ENCODE measurements at places on chromosomes 11 and 22. TPM values are rescaled to one million over a fixed set of nuclear protein-coding genes. Genes with fewer than 3 reads are reported as not detected.

PRODH gene
- 4.0 TPM for total RNA-seq

- H3K4me1 ChIP-seq, result peaks cover 55% of the 10 kb centered on the region
- H3K4me3 ChIP-seq, result no peak overlapping the region
- H3K36me3 ChIP-seq, result no peaks in the 10 kb centered on the region
- H3K27me3 ChIP-seq, result peaks cover 5% of the 10 kb centered on the region
- DNase-seq, result no peak
These were observed 22.8 kb downstream of the TEAD1 start for GRCh38 chr11:12696911-12697581.

DNA sequence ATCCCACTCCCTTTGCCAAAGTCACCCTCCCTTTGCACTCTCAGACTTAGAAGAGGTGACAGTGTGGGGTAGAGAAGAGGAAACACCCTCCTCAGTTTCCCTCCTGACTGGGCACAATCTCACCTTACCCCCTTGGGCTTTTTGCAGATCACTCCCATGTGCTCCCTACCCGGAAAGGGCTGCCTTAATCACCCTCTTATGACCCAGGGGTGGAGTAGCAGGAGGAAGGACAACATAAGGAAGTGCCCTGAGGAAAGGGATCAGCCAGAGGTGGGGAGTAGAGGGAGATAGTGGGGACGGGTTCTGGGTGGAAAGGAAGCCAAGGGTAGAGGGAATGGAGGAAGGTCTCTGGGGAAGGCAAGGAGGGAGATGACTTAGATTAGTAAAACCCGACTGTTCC, 52.0 kb downstream of the NRXN2 start:
- H3K27ac ChIP-seq, result no peak overlapping the region
- H3K4me1 ChIP-seq, result peaks cover 33% of the 10 kb centered on the region
- DNase-seq, result no peak
- H3K36me3 ChIP-seq, result peaks cover 4% of the 10 kb centered on the region
- peaks cover 6% of the 10 kb centered on the region for H3K27me3 ChIP-seq

OR2AG2 gene
- total RNA-seq, result 0.78 TPM

DNA sequence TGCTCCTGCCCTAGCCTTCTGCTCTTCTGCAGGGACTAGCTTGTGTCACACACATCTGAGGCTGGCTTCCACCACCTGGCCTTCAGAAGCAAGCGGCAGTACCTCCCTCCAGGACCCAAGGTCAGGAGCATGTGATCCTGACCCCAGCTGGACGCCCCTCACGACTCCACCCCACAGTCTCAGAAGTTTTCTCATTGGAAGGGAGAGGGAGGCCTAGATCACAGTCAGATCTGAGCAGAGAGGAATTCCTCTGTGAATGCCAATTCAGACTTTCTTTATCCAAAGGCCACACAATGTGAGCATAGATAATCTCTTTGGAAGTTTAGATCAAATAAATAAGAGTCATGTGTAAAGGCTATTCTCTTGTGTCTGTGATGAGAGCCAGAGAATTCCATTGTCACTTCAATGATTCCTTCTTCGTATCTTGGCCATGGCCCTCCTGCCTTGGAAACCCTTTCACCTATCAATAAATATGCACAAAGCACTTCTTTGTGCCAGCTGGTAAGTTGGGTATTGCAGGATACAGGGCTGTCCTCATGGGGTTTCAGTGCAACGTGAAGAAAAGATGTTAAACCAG, 142.9 kb downstream of the SNX19 start:
- no peak for DNase-seq
- peaks cover 2% of the 10 kb centered on the region for H3K27me3 ChIP-seq
- no peaks in the 10 kb centered on the region for H3K4me1 ChIP-seq
- peaks cover 7% of the 10 kb centered on the region for H3K36me3 ChIP-seq
- no peak overlapping the region for H3K27ac ChIP-seq

DNA sequence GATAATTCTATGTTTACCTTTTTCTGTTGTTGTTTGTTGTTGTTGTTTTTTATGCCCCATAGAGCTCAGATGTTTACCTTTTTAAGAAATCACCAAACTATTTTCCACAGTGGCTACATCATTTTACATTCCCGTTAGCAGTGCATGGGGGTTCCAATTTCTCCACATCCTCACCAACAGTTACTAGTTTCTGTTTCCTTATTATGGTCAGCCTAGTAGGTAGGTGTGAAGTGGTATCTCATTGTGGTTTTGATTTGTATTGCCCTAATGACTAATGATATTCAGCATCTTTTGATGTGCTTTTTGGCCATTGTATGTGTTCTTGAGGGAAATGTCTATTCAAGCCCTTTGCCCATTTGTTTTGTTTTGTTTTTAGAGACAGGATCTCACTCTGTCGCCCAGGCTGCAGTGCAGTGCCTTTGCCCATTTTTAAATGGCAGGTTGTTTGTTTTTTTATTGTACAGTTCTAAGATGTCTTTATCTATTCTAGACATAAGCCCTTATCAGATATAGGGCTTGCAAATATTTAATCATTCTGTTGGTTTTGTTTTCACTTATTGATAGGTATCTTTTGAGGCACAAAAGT, 27.5 kb downstream of the CHEK2 start:
- no peaks in the 10 kb centered on the region for H3K36me3 ChIP-seq
- H3K27ac ChIP-seq, result no peak overlapping the region
- no peak for DNase-seq
- no peaks in the 10 kb centered on the region for H3K27me3 ChIP-seq
- no peak overlapping the region for H3K4me3 ChIP-seq

F2 gene
- total RNA-seq, result 0.29 TPM

DNA sequence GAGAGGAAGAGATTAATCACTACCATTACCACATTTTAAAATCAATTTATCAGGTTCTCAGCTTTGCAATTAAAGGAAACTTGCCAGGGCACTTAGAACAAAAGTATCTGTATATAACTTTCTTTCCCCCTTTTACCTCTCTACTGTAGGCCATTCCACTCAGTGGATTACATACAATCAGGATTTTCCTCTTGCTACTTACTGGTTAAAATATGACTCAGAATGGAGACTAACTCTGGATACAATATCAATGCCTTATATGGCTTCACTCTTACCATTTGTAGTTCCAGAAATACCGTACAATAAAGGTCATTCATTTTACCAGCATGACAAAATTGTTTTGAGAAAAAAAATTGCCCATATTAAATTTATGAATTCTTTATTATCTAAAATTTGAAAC, 706.8 kb downstream of the KCNA4 start:
- no peaks in the 10 kb centered on the region for H3K27me3 ChIP-seq
- no peaks in the 10 kb centered on the region for H3K36me3 ChIP-seq
- DNase-seq, result no peak
- no peak overlapping the region for H3K4me3 ChIP-seq

- peaks cover 2% of the 10 kb centered on the region for H3K27me3 ChIP-seq
- DNase-seq, result no peak
- H3K4me1 ChIP-seq, result peaks cover 9% of the 10 kb centered on the region
- no peak overlapping the region for H3K4me3 ChIP-seq
- no peak overlapping the region for H3K27ac ChIP-seq
These were observed 187.4 kb upstream of the API5 start for GRCh38 chr11:43124272-43124935.

- H3K36me3 ChIP-seq, result no peaks in the 10 kb centered on the region
- no peak overlapping the region for H3K4me3 ChIP-seq
- H3K4me1 ChIP-seq, result no peaks in the 10 kb centered on the region
- no peak for DNase-seq
- H3K27me3 ChIP-seq, result no peaks in the 10 kb centered on the region
These were observed 28.5 kb upstream of the EIF3M start for GRCh38 chr11:32555091-32555490.

DNA sequence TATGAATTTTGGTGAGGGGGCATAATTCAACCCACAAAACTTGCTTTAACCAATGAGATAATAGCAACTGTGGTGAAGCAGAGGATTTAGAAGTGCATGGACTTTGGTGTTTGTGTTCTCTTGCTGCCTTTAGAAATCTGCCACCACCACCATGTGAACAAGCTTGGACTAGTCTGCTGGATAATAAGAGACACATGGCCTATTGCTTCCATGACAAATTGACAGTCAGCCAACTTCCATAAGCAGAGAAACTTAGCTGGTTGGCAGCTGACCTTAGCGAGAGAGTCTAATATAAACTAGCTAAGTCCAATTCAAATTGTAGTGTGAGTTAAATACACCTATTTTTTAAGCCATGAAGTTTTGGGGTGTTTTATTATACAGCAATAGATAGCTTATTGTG, 482.1 kb upstream of the ANO5 start:
- no peaks in the 10 kb centered on the region for H3K36me3 ChIP-seq
- no peak for DNase-seq

KCNQ1 gene
- total RNA-seq, result 0.44 TPM

DNA sequence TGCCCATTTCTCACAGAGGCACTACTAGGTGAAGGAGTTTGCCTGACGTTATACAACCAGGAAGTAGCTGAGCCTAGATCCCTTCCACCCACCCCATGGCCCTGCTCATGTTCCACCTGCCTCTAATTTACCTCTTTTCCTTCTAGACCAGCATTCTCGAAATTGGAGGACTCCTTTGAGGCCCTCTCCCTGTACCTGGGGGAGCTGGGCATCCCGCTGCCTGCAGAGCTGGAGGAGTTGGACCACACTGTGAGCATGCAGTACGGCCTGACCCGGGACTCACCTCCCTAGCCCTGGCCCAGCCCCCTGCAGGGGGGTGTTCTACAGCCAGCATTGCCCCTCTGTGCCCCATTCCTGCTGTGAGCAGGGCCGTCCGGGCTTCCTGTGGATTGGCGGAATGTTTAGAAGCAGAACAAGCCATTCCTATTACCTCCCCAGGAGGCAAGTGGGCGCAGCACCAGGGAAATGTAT, 14.1 kb downstream of the PIK3IP1 start:
- H3K27ac ChIP-seq, result no peak overlapping the region
- no peak for DNase-seq
- H3K27me3 ChIP-seq, result peaks cover 3% of the 10 kb centered on the region
- H3K4me3 ChIP-seq, result no peak overlapping the region
- no peaks in the 10 kb centered on the region for H3K36me3 ChIP-seq

DNA sequence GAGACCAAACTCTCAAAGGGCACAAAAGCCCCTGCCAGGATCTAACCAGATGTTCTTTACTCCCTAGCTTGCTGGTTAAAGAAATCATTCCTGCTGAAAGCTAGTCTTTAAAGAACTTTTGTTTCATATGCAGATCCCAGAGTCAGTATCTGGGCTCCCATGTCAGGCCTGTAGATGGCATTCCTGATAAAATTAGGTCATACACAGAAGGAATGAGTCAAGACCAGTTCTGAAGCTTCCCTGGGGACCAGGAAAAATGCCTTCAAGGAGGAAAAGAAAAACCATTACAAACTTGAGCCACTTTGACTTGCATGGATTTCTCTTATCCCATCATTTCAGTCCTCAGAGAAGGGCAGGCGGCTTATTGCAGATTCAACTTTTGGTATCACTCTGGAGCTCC, 5.9 kb downstream of the DBX1 start:
- DNase-seq, result no peak
- peaks cover 18% of the 10 kb centered on the region for H3K4me1 ChIP-seq
- no peaks in the 10 kb centered on the region for H3K36me3 ChIP-seq
- H3K27ac ChIP-seq, result no peak overlapping the region
- no peak overlapping the region for H3K4me3 ChIP-seq
- peaks cover 25% of the 10 kb centered on the region for H3K27me3 ChIP-seq

SMTNL1 gene
- total RNA-seq, result not detected

OR4S2 gene
- total RNA-seq, result not detected

DNA sequence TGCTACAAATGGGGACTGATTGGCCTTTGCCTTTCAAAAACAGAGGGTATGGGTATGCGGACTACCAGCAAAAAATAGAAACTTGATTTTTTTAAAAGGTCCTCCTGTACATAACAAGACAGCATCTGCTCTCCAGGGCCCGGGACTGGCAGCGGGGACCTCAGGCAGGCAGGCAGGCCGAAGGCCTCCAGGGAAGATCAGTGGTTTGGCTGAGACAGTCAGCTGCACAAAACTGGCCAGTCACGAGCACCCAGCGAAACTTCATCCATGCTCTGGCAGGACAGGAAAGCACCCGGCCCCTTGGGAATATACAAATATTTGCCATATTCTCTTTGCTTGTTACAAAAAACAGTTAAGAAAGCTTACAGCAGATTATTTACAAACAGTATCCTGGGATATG, 11.0 kb downstream of the RPL27A start:
- H3K27ac ChIP-seq, result no peak overlapping the region
- no peak for DNase-seq
- H3K27me3 ChIP-seq, result peaks cover 6% of the 10 kb centered on the region
- H3K36me3 ChIP-seq, result no peaks in the 10 kb centered on the region
- no peak overlapping the region for H3K4me3 ChIP-seq
- H3K4me1 ChIP-seq, result peaks cover 3% of the 10 kb centered on the region

AQP11 gene
- 2.0 TPM for total RNA-seq
